Fibroblast of the aortic adventitia (primary cell): ENCODE measurements at places on chromosomes 12 and 14.

GRCh38 chr12:49428793-49429192, 61.5 kb downstream of the SPATS2 start:
- peak; percentile 72 for DNase-seq

DNA sequence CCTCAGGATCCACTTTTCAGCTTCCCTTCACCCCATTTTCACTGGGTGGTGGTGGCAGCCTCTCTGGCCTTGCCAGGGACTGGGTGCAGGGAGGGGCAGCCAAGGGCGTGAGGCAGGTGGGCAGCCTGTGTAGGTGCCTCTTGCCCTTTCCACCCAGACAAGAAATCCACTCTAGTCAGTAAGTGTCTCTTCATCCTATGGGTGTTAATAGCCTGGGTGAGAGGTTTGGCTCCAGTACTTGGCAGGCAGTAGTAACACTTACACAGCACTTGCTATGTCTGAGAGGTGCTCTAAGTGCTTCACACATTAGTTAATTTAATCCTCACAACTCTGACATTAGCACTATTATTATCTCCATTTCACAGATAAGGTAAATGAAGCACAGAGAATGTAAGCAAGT, 171.9 kb downstream of the EMP1 start:
- no peak for DNase-seq

GRCh38 chr12:39931857-39932256, 174.0 kb downstream of the SLC2A13 start:
- peak; percentile 66 for DNase-seq

GRCh38 chr14:105340821-105341733, 26.5 kb downstream of the PACS2 start:
- peak; percentile 46 for DNase-seq

GRCh38 chr12:18864900-18865561, 127.1 kb downstream of the CAPZA3 start:
- peak; percentile 70 for DNase-seq

GRCh38 chr12:112112409-112113133, 4.0 kb upstream of the NAA25 start:
- DNase-seq, result no peak

- DNase-seq, result no peak
These were observed 65.0 kb downstream of the ITPK1 start for GRCh38 chr14:93050761-93051160.

- no peak for DNase-seq
These were observed 33.2 kb downstream of the EFCAB11 start for GRCh38 chr14:89921346-89921745.

GRCh38 chr14:99516871-99517642, 35.8 kb downstream of the CCNK start:
- DNase-seq, result no peak

DNA sequence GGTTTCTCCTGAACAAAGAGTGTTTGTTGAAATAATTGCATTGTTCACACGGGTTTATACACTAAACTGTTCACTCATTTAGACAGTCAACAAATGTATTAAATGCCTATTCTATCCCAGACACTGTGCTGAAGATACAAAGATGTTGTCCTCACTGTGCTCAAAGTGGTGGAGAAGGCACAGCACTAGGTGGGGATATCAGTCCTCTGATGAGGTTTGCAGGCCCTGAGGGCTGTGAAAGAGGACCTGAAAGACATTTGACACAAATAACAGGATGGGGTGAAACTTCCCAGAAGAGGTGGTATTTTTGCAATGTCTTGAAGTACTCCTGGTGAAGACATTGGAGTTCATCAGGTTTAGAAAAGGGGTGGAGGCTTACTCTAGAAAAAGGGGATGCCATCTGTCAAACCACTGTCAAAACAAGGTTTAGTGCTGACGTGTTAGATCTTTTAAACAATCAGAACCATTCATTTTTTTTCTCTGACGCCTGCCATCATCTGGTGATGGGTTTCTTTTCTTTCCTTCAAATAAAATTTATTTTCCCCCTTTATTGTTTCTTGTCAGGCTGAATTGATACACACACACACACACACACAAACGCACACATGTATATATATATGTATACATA, 69.5 kb downstream of the ACSS3 start:
- no peak for DNase-seq
